Activated CD4-positive, CD25-positive, alpha-beta regulatory T cell treated with anti-CD3 and anti-CD28 coated beads, Interleukin-2, amount 50 U/mL, for 24 hours (primary cell): ENCODE measurements at places on chromosomes 5 and 9.

GRCh38 chr5:77869116-77869798 lies 93.1 kb upstream of the TBCA start:
- no peak for ATAC-seq

- no peak for ATAC-seq
These were observed 4.8 kb downstream of the CCNI2 start for GRCh38 chr5:132751971-132752580.

GRCh38 chr5:61637566-61637965 lies 305.5 kb downstream of the ZSWIM6 start:
- no peak for ATAC-seq

DNA sequence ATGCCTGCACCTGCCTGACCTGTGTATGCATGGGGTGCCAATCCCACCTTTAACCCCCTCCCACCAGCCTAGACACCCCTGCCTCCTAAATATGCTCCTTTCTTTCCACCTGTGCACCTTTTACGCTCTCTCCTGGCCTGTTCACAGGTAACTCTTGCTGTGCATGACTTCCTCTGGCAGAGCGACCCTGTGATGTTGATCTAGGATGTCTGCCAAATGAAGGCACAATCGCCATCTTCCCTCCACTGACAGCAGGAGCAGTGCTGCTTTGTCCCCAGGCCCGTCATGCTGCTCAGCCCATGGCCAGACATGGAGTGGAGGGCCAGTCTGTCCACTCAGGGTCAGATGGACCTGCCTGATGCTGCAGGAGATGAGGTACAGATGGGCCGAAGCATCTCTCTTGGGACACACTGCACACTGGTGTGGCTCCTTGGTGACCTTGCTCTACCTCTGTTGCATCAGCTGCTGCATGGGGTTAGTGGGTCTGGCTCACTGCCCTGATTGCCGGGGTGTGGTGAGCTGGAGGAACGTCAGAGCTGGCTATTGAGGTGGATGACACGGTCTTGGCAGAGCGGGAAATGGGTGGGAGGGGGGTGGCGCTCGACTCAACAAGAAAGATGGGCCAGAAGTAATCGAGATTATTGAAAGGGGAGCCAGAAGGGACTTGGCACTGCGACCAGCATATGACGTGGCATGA lies 101.7 kb upstream of the PITX1 start:
- ATAC-seq = no peak

DNA sequence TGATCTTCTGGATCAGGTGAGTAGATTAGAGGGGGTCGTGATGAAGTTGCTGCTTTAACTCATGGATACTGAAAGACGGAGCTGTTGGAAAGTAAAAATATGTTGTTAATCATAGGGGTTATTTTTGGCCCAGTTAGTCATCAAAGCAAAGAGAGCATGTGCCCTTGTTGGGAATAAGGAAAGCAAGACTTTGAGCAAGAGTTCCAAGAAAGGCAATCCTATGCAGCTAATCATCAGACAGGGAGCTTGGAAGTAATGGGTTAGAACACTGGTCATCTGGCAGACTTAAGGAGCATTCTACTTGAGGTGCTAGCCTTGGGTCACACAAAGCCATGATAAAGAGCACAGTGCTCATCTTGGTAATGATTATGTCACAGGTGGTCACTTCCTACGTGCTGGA lies 18.3 kb downstream of the ASPN start:
- ATAC-seq = no peak

GRCh38 chr9:85569988-85570387 lies 171.8 kb downstream of the AGTPBP1 start:
- ATAC-seq = no peak

- ATAC-seq = no peak
These were observed 89.2 kb upstream of the ERBIN start for GRCh38 chr5:65837139-65837538.

DNA sequence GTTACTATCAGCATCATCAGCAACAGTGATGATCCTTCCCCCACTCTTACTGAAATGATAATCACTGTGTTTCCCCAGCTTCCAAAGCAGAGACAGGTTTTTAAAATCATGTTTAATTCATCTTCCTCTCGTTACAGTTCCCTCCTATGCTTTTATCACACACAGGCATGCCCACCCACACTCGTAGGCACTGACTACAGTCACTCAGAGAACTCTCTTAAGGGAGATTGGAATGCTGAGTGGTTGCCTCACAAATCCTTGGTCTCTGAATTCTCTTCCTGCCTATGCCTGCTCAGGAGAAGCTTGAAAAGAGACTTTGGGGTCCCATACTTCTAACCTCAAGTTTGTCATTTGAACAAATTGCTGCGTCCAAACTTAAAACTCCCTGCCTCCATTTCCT lies 179.2 kb downstream of the FRMD3 start:
- no peak for ATAC-seq

DNA sequence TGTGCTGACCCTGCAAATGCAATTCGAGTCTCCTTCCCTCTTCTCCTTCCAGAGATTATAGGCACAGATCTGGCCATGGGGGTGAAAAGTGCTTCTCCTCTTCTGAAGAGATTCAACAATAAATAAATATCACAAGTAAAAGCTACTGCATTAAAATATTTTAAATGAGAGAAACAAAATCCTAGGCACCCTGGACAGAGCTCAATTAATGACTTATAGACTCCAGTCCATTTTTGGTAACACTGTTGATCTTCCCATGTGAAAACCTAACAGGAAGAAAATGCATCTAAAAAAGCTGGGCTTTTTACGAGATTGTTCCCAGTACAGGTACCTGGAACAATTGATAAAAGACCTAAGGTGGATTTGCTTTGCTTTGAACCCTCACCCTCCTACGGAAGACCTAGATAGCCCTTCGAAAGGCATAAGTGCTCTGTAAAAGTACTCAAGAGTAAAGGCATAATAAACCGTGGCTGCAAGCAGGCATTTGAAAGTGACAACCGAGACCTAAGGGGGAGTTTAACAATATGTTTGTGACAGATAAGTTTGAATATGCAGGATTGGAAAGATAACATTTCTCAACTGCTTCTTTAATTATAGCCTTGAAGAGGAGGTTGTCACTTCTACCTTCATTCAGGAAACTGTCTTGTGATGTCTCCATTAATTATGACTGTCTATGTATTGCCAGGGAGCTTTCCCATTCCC lies 29.4 kb upstream of the MED10 start:
- no peak for ATAC-seq
